ENCODE measurements at places on chromosomes 7 and 10.

DNA sequence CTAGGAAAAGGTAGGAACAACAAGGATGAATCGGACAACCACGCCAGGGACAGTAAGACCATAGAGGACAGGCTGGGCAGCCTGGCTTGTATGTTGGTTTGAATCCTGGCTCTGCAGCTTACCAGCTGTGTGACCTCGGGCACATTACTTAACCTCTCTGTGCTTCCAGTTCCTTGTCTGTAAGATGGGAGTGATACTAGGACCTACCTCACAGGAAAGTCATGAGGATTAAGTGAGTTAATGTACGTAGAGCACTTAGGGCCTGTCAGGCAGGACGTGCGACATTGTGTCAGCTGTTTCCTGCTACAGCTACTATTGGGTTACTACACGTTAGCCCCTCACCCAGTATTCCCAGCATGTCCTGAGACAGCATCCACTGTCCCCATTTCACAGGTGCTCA lies 32.1 kb downstream of the PLAC9 start:
- DNase-seq = no peak

DNA sequence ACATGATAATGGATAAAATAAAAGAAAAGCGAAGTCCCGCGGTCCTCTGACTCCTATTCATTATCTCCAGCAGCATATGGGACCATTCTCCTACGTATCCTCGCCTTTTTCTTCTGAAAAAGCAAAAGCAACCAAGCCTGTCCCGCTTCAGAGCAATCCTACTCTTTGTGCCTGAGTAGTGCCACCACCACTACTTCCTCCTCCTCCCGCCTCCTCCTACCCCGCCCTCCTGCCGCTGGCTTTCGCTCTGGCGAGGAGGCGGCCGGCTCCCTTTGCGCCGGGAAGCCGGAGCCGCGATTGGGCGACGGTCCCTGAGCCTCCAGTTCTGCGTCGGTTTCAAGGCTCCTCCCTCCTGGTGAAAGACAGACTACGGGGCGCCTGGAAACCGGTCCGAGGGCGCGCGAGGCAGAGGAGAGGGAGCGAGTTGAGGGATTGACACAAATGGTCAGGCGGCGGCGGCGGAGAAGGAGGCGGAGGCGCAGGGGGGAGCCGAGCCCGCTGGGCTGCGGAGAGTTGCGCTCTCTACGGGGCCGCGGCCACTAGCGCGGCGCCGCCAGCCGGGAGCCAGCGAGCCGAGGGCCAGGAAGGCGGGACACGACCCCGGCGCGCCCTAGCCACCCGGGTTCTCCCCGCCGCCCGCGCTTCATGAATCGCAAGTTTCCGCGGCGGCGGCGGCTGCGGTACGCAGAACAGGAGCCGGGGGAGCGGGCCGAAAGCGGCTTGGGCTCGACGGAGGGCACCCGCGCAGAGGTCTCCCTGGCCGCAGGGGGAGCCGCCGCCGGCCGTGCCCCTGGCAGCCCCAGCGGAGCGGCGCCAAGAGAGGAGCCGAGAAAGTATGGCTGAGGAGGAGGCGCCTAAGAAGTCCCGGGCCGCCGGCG lies at the start of gene FZD1:
Gene FZD1, plus strand, starts transcription at position 388 of the 878 bp plus-strand sequence. Its CDS starts 448 bp downstream, at position 836.
- peak; percentile 95 for DNase-seq

GRCh38 chr10:3468919-3469638 lies 296.5 kb upstream of the PITRM1 start:
- DNase-seq = no peak

- DNase-seq = peak; percentile 84
These were observed 98.2 kb upstream of the PDGFA start for GRCh38 chr7:617614-618538.

DNA sequence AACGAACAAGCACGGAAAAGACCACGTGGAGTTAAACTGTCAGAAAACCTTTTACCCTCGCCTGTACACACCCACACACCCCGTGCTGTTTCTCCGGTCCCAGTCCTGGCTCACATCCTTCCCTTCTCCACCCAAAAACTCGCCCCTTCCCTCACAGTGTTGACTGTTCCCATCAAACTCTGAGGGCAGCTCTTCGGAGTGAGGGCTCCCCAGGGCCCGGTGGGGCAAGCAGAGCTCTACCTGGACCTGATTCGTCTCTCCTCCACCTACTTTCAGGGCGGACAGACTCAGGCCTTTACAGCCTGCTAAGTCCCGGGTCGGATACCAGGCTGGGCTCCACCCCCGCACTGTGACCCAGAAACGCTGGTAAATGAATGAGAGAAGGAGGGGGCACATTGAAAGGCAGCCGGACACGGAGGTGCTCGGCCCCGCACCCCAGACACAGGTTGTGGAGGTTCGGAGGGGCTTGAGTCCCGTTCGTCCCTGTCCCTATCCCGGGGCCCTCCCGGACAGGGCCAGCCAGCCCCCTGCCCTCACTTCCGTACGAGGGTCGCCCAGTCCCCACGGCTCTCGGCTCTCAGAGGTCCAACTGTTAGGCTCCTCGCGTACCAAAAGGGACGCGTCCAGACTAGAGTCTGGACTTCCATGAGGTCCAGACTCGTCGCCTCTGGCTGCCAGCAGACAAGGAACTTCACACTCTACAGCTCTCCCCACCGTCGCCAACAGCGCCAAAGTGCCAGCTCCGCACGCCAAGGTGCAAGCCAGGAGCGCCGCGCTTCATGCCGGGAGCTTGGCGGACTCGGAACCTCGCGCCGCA lies 31.7 kb upstream of the ASL start:
- DNase-seq = peak; percentile 78

GRCh38 chr10:21481407-21481806 lies 44.1 kb downstream of the SKIDA1 start:
- no peak for DNase-seq

DNA sequence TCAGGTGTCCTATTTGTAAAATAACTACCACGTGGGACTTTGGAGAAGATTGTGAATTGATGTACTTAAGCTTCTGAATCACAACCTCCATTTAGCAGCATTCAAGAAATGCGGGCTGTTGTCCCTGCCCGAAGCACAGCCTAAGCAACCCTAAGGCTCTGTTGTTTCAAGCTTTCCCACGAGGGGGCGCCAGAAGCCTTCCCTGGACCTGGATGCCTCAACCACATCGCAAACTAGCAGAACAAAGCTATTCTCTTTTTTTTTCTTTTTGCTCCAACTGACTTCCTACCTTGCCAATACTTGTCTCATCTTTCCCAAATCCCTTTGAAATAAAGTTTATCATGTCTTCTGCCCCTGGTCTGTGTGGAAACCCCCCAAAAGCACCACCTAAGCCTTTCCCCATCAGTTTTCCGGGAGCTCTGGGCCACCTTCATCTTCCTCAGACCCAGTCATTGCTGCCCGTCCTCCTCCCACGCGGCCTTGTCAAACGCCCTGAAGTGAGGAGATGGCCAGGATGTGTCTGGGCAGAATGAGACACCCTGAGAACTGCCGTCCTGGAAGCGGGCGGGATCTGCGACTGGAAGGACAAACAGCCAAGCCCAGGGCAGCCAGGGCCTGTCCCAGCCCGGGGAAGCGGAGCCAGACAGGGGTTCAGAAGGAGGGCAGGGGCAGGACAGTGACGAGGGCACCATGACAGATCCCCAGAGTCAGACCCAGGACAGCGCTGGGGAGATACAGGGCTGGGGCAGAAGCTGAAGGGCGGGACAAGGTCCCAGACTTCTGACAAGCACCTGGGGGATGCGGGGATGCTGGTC lies 112.7 kb downstream of the SLIT1 start:
- peak; percentile 80 for DNase-seq

GRCh38 chr7:107594961-107595737 lies 15.1 kb downstream of the BCAP29 start:
- DNase-seq = no peak

- DNase-seq = no peak
These were observed 3.0 kb downstream of the GDI2 start for GRCh38 chr10:5810225-5810624.

- DNase-seq = no peak
These were observed 17.0 kb upstream of the BAG3 start for GRCh38 chr10:119634219-119634544.
